ENCODE measurements at places on chromosomes 2 and 18.

- no peak for DNase-seq
Measured at GRCh38 chr2:150168595-150169236, 318.8 kb downstream of the RND3 start.

DNA sequence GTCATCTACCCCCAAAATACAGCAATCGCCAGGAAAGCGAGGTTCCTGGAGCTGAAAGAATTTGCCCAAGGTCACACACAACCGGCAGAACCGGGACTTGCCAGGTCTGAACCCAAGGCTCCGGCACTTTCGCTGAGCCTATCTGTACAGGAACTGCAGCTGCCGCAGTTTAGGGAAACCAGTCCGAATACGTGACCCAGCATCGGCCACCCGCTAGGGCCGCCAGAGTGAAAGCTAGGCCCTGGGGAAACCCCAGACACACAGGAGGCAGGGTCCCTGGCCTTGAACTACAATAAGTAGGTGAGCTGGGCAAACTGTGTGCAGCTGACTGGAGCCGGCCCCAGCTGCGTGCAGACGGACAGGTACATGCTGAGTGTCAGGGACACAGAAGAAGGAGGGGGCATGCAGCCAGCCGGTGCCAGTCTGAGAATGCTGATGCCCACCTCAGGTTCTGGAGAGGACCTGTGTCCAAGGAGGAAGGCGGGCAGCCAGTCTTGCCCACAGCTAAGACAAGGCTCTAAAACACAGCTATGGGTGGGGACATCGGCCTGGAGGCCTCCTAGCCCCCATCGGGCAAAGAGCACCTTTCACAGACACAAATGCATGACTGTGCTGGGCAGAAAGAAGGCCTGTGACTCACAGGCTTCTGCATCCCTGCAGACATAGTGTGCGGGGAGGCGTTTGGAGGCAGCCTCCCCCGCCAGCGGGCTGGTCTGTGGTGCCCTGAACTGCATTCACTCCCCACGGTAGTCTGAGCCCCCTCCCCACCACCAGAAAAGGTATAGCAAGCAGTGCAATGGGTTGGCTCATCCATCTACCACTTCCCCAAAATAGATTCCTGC lies 107.4 kb upstream of the ID2 start:
- DNase-seq = no peak

DNA sequence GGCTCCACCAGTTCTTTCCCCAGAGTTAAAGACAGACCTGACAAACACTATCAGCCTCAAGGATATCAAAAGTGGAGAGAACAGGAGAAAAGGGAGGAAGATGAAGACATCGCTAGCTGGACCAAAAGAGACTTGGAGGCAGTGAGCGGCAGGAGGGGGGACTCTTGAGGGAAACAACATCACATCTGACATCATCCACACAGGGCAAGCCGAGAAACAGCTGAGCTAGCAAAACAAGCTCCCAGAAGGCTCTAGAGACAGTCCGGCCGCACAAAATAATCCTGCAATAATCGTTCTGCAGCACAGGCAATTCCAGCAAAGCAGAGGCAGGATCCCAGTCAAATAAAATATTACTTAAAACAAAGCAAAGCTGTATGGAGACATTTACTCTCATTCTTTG lies 239.8 kb downstream of the EN1 start:
- no peak for DNase-seq

GRCh38 chr2:65130664-65131175 lies 814 bp upstream of the RAB1A start:
- DNase-seq = no peak

DNA sequence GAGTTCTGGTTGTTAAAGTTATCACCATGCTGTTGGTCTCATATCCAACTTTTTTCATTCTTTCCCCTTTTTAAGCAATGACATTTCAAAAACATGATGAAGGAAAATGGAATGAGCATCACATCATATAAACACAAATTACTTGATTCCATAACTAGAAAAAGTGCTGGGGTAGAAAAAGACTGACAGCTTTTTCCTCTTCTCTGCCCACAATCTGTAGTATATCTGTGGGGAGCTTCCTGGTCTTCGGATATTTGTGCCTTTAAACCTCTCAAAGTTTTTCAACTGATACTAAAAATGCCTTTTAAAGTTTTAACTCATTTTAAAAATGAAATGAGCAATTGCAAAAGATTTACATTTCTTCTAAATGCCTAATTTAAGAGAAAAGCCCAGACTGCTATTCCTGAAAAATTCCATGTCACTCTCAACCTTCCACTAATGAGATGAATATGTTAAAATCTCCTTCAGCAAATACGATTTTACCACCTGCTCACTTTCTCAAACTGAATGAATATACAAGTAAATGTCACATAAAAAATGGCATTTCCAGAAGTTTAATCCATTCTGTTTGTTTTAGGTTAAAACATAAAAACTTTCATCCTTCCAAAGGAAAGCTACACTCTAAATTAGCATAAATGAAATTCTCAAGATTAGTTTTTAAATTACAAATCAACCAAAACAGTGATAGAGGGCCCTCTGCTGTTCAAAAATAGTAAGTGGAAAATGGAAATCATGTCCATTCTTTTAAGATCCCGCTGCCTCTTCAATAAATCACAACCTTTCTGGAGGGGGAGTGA lies 2.1 kb downstream of the DNAH7 start:
- DNase-seq = no peak

GRCh38 chr2:18412980-18413675 lies 147.3 kb downstream of the RDH14 start:
- no peak for DNase-seq

DNA sequence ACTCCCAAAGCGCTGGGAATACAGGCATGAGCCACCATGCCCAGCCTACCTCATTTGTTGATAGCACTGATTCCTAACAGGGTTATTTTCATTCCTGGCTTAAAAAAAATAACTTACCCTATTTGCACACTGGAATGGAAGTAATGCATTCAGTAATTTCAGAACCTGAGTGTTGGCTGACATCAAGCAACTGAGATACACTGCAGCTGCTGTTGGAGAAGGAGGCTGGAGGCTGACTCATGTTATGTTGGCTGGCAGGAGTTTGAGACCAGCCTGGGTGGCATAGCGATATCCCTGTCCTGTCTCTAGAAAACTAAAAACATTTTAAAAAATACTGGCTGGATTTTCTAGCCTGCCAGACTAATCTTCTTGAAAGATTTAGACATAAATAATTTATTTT lies 385.1 kb upstream of the MEX3C start:
- DNase-seq = no peak

DNA sequence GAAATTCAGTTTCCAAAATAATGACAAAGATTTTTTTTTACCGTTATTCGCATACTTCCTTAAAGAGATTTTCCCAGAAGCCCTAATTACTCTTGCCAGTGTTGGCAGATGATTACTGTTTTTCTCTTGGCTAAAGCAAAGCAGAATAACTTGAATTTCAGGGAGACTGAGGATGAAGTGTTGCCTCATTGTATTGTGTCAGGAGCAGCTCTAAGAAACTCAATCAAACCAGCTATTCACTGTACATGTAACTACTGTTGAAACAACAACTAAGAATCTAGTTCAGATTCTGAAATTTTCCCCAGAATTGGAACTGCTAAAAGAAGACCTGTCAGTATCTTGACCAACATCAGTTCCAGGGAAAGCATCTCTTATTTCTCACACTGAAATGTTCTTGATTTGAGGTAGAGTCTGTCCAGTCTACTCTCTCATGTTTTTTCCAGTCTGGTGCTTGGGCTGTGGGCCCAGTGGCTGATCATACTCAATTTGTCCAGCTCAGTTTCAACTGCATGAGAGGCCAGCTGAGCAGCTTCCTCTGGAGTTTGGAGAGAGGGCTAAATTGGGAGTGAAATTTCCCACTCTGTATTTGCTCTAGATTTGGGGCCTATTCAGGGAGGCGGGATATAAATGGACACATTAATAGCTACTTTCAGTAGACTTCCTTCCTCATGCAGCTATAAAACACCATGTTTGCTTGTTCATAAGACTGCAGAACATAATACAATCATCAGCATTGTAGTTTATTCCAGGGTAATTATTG lies 78.5 kb downstream of the PPP1R1C start:
- DNase-seq = no peak

GRCh38 chr2:48205137-48205798 lies 299.0 kb upstream of the FBXO11 start:
- DNase-seq = peak; percentile 91

DNA sequence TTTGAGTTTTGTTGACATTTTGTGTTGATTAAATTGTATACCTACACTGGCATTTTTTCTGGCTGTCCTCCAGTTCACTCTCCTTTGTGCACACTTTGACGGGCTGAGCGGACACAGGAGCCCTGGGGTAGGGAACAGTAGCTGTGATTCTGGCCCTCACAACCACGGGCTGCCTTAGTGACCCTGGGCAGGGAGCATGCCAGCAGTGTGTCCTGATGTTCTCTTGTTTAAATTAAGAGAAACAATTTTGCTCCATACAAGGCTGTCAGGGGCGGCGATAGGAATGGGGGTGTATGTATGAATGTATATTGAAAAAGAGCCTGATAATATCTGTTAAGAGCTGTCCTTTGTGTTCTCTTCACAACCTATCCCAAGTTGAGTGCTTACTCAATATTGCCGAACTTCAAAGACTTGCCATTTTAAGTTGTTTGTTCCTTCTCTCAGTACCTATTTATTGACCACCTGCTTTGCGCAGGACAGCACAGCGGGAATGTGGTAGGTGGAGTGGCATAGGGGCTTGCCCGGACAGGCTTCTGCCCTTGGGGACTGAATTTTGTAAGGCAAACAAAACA lies 103.7 kb upstream of the EML6 start:
- DNase-seq = no peak

DNA sequence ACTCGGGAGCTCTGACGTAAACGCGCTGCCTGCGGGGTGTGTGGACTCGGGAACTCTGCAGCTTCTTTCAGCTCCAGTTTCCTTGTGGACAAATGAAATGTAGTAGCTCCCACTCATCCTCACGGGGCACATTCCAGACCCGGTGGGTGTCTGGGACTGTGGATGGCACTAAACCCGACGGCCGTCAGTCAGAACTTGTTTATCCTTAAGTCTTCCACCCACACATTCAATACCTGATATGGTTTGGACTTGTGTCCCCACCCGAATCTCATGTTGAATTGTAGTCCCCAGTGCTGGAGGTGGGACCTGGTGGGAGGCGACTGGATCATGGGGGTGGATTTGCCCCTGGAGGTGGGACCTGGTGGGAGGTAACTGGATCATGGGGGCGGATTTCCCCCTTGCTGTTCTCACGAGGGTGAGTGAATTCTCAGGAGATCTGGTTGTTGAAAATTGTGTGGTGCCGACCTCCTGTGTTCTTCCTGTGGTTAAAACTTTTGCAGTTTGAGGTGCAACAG lies 81.2 kb upstream of the SNTG2 start:
- no peak for DNase-seq

DNA sequence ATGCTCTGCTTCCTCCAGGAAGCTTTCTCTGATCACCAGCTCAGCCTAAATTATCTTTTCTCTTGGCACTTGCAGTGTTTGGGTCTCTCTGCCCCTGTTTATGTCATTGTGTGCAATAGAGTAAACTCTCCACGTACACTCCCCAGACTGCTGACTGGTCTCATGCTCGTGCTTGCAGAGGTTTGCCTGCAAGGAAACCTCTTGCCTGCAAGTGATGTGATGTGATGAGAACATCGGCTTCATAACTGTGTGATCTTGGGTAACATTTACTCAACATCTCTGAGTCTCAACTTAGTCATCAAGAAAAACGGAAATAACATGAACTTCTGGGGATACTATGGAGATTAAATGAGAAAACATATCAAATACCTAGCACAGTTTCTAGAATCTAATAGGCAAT lies 92.3 kb downstream of the BIN1 start:
- DNase-seq = peak; percentile 24

- DNase-seq = no peak
Measured at GRCh38 chr2:73859721-73860586, 31.2 kb downstream of the STAMBP start.

DNA sequence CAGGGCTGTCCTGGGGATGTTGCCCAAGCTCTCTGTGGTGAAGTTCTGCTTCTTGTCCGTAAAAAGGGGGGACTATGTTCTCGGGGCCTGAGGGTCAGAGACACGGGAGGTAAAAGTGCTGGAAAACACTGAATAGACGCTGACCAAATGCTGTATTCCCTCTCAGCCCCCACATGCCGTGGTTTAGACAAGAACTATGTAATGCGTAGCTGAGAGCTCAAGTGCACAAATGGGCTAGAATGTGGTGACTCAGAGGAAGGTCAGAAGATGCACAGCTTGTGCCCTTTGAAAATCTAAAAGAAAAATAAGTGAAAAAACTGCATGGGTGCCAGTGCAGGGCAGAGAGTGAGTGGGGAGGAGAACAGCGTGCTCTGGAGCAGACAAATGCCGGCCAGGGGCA lies 80.3 kb upstream of the MAP4K4 start:
- no peak for DNase-seq

GRCh38 chr2:174004905-174005605 lies 39.9 kb upstream of the SP3 start:
- no peak for DNase-seq

- DNase-seq = no peak
Measured at GRCh38 chr2:172701250-172701649, 34.4 kb upstream of the RAPGEF4 start.

GRCh38 chr2:133755480-133756300 lies 187.4 kb upstream of the NCKAP5 start:
- no peak for DNase-seq

- DNase-seq = no peak
Measured at GRCh38 chr18:53261241-53261640, 921.2 kb downstream of the DCC start.

DNA sequence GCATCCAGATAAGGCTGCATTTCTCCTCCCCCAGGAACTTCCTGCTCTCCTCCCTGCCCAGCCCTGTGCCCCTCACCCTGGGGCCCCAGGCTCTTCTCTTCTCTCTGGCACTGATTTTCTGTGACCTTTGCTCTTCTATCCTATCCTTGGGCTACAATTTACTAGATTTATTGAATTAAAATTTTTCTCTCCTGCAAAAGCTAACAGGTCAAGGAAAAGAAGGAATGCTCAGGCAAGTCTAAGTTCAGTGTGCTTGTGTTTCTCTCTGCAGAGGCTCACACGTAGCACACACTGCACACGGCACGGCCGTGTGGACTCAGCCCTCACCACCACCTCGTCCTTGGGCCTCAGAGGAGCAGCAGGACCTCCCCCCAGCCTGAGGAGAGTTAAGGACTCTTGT lies 94.2 kb upstream of the SNTG2 start:
- DNase-seq = no peak

GRCh38 chr2:238362626-238363025 lies 42.3 kb downstream of the TRAF3IP1 start:
- no peak for DNase-seq

DNA sequence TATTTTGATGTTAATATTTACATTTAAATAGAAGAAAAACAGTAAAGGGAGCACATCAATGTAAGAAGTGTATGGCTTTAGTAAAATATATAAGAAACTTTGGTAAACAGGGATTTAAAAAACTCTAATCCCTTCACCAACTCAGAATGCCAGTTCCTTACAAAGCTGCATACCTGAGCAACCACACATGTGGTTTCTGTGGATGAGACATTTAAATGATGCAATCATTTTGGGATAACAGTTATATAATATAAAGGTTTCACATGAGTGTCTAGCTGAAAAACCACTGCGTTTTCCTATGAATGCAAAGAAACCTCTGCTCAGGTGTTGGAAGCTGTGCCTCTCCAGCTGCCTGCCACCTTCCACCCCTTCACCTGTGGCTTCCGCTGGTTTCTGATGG lies 209.1 kb upstream of the REV1 start:
- DNase-seq = no peak

- no peak for DNase-seq
Measured at GRCh38 chr2:3379339-3379646, 201 bp upstream of the TRAPPC12 start.

GRCh38 chr2:173311844-173312606 lies 42.6 kb upstream of the CDCA7 start:
- DNase-seq = no peak

- DNase-seq = no peak
Measured at GRCh38 chr2:174951745-174952144, 53.4 kb downstream of the CHN1 start.

All from head of caudate nucleus (tissue), 42 donors.